ENCODE measurements at places on chromosomes 11 and 22. TPM values are rescaled to one million over a fixed set of nuclear protein-coding genes. Genes with fewer than 3 reads are reported as not detected.

DNA sequence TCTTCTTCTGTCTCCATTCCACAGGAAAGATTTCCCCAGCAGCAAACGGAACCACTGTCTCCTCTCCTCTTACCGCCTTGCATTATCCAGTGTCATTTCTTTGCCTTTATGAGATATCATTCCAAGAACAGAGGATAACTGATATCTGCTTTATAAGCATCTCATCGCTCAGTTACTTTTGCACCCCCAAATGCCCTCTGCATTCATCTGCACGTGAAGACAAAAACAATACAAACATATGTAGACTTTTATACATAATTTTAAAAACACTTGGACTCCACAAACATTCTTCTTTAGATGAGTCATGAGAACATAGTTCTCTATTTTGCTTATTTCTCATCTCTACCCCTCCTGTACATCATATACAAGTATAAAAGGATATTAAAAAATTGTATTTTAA lies 512 bp upstream of the OR51T1 start:
- no peaks in the 10 kb centered on the region for H3K36me3 ChIP-seq
- no peak overlapping the region for H3K27ac ChIP-seq
- no peak overlapping the region for H3K4me3 ChIP-seq
- peaks cover 9% of the 10 kb centered on the region for H3K4me1 ChIP-seq

GRCh38 chr11:63882555-63883242 lies 34.3 kb downstream of the RCOR2 start:
- H3K4me1 ChIP-seq: peaks cover 5% of the 10 kb centered on the region
- H3K27ac ChIP-seq: no peak overlapping the region
- H3K27me3 ChIP-seq: no peaks in the 10 kb centered on the region

DNA sequence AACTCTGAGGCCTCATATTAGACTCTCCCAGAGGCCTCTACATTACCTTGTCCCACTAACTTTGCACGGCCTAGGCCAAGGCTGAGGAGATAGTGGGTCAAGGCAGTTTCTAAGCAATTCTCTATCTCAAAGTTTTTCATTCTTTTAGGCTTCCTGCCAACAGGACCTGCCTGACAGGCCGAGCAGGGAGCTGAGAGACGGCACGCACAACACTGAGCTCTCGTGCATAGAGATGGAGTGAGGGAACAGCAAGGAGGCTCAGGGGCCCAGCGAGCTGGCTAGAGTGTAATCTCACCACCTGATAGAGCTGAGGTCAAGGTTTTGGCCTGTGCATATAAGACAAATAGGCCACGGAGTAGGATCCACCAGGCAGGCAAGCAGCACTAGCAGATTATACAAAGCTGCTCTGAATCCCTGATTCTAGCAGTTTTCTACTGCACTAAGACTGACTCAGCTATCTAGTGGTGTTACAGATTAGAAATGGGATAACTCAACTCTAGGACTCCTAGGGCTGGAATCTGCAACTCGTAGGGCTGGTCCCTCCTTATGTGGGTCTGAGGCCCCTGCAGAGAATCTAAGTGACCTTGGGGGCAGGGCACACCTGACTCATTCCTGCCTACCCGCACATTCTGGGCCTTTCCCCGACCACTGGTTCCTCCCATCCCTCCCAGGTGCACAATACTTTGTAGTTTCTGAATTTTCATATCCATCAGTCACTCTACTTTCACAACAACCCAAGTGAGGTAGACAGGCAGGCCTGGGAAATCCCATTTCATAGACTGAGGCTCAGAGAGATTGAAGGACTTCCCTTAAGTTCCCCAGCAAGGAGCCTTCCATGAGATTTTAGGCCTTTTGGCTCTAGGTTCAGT lies 1.7 kb downstream of the CYB5R2 start:
- no peak for DNase-seq
- peaks cover 19% of the 10 kb centered on the region for H3K4me1 ChIP-seq
- H3K4me3 ChIP-seq: no peak overlapping the region
- no peak overlapping the region for H3K27ac ChIP-seq
- peaks cover 26% of the 10 kb centered on the region for H3K27me3 ChIP-seq

- H3K4me3 ChIP-seq: no peak overlapping the region
- H3K36me3 ChIP-seq: no peaks in the 10 kb centered on the region
- H3K4me1 ChIP-seq: no peaks in the 10 kb centered on the region
- DNase-seq: no peak
These were observed 6.8 kb upstream of the TMEM123 start for GRCh38 chr11:102459393-102459792.

GRCh38 chr22:24968066-24968561 lies 15.6 kb downstream of the KIAA1671 start:
- no peaks in the 10 kb centered on the region for H3K36me3 ChIP-seq
- H3K4me3 ChIP-seq: no peak overlapping the region
- H3K27me3 ChIP-seq: no peaks in the 10 kb centered on the region
- DNase-seq: no peak
- H3K27ac ChIP-seq: no peak overlapping the region

GRCh38 chr11:47946682-47947559 lies 33.4 kb upstream of the PTPRJ start:
- H3K27me3 ChIP-seq: no peaks in the 10 kb centered on the region
- no peaks in the 10 kb centered on the region for H3K36me3 ChIP-seq
- peak; percentile 51 for DNase-seq
- no peak overlapping the region for H3K4me3 ChIP-seq

- no peak overlapping the region for H3K4me3 ChIP-seq
- no peaks in the 10 kb centered on the region for H3K36me3 ChIP-seq
- no peak overlapping the region for H3K27ac ChIP-seq
- H3K27me3 ChIP-seq: no peaks in the 10 kb centered on the region
- H3K4me1 ChIP-seq: peaks cover 40% of the 10 kb centered on the region
- no peak for DNase-seq
These were observed 21.5 kb downstream of the CYTH4 start for GRCh38 chr22:37303821-37304274.

DNA sequence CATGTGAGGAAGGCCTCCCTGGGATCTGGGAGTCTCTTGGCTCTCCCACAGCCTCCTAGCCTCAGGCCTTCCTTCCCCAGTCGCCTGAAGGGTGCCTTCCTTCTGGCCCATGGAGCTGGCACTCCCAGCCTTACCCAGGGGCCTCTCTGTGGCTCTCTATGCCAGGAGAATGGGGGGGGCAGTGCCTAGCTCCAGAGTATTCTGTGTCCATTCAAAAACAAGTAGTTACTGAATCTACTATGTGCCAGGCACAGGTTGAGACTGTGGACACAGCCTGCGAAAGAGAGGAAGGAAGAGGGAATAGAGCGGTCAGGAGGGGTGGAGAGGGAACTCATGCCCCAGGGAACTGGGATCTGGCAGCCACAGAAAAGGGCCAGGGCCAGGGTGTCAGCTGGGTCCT lies 2.7 kb upstream of the PLA2G3 start:
- no peak for DNase-seq
- no peak overlapping the region for H3K4me3 ChIP-seq
- H3K27me3 ChIP-seq: peaks cover 21% of the 10 kb centered on the region
- no peaks in the 10 kb centered on the region for H3K36me3 ChIP-seq
- H3K27ac ChIP-seq: no peak overlapping the region

GRCh38 chr22:31230155-31230870 lies 18.2 kb downstream of the LIMK2 start:
- H3K4me3 ChIP-seq: no peak overlapping the region
- no peaks in the 10 kb centered on the region for H3K27me3 ChIP-seq
- peaks cover 12% of the 10 kb centered on the region for H3K4me1 ChIP-seq
- no peak for DNase-seq
- peaks cover 6% of the 10 kb centered on the region for H3K36me3 ChIP-seq
- peak overlapping the region; percentile 80 for H3K27ac ChIP-seq

DNA sequence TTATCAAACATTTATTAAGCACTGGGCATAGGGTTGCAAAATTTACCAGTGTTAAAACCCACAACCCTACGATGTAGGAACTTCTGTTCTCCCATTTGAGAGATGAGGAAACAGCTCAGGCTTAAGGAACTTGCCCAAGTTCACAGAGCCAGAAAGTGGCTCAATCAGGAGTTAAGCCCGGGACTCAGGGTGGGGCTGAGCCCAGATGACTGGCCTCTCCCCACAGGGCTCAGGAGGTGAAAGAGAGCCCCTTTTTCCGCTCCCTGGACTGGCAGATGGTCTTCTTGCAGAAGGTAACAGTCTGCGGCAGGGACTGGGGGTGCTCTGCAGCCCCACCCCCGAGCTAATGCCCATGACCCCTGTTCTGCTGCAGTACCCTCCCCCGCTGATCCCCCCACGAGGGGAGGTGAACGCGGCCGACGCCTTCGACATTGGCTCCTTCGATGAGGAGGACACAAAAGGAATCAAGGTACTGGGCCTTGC lies 5.6 kb upstream of the ANKRD13D start:
- H3K27me3 ChIP-seq: no peaks in the 10 kb centered on the region
- H3K27ac ChIP-seq: peak overlapping the region; percentile 7
- DNase-seq: no peak
- H3K36me3 ChIP-seq: peaks cover 86% of the 10 kb centered on the region

DNA sequence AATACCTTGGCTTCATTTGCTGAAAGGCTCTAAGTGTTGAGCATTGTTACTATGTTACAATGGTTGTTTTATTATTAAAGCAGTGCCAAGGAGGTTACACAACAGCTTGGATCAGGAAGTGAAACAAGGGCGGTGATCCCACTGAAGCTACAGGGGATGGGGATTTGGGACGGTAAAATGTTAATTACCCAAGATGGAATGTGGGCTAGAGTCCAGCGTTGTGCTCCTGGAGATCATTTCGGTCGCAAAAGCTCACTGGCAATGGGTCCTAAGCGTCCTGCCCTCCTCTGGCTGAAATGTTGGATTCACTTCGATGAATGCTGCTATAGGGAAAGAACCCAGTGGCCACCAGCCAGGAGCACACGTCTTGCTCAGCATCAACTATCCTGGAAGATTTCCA lies 48.3 kb downstream of the FAM83F start:
- DNase-seq: peak; percentile 71
- H3K4me3 ChIP-seq: no peak overlapping the region
- H3K27me3 ChIP-seq: no peaks in the 10 kb centered on the region
- H3K4me1 ChIP-seq: peaks cover 47% of the 10 kb centered on the region
- H3K36me3 ChIP-seq: no peaks in the 10 kb centered on the region
- H3K27ac ChIP-seq: peak overlapping the region; percentile 98

- H3K4me1 ChIP-seq: peaks cover 4% of the 10 kb centered on the region
- H3K4me3 ChIP-seq: no peak overlapping the region
These were observed 9.4 kb upstream of the FANCF start for GRCh38 chr11:22634897-22635629.

- no peaks in the 10 kb centered on the region for H3K36me3 ChIP-seq
- no peaks in the 10 kb centered on the region for H3K27me3 ChIP-seq
These were observed 729.8 kb upstream of the ANO3 start for GRCh38 chr11:25602149-25602548.

GRCh38 chr11:95531116-95531515 lies 258.5 kb downstream of the FAM76B start:
- H3K27me3 ChIP-seq: no peaks in the 10 kb centered on the region
- no peak overlapping the region for H3K27ac ChIP-seq
- no peaks in the 10 kb centered on the region for H3K36me3 ChIP-seq
- no peak overlapping the region for H3K4me3 ChIP-seq

DNA sequence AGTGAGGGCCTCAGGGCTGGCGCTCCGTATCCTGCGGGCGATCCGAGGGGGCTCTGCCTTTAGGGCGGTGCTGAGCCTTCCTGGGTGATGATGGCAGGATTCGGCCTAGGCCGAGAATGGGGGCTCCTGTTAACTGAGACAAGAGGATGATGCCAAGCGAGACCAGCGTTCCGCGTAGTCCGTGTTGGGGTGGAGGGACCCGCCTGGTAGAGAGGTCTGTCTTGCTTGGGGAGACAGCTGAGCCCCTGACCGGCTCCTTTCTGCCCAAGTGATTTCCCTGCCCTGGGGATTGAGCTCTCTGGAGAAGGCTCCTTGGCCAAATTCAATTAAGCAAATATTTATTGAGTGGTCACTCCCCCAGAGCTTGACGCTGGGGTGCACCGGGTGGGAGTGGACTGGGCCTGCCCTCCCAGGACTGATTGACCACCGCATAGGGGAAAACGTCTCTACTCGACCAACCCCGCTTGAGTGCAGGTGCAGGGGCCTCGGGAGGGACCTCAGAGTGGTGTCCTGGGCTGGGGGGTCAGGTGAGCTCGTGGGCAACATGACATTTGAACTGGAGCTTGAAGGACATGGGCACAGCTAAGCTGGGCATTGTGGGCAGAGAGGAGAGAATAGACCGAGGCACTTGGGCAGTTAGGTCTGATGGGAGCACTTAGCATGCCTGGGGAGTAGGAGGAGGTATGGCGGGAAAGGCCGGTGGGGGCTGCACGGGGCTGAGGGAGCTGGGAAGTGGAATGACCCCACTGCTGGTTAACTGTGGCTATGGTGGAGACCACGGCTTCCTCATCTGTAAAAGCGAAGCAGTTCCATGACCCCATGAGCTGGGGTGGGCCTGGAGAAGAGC lies 1.1 kb downstream of the GNAZ start:
- H3K27ac ChIP-seq: no peak overlapping the region
- H3K36me3 ChIP-seq: no peaks in the 10 kb centered on the region
- H3K4me1 ChIP-seq: peaks cover 20% of the 10 kb centered on the region
- H3K4me3 ChIP-seq: peak overlapping the region; percentile 35
- DNase-seq: no peak

GRCh38 chr22:38755155-38755910 lies 465 bp downstream of the SUN2 start:
- H3K4me3 ChIP-seq: peak overlapping the region; percentile 65
- no peaks in the 10 kb centered on the region for H3K27me3 ChIP-seq
- DNase-seq: peak; percentile 71
- H3K27ac ChIP-seq: peak overlapping the region; percentile 90

- no peak for DNase-seq
- H3K36me3 ChIP-seq: peaks cover 64% of the 10 kb centered on the region
- H3K4me3 ChIP-seq: no peak overlapping the region
- H3K27me3 ChIP-seq: no peaks in the 10 kb centered on the region
- peaks cover 2% of the 10 kb centered on the region for H3K4me1 ChIP-seq
- no peak overlapping the region for H3K27ac ChIP-seq
These were observed 33.5 kb downstream of the MYO18B start for GRCh38 chr22:25775531-25775930.

- H3K4me1 ChIP-seq: peaks cover 5% of the 10 kb centered on the region
- no peaks in the 10 kb centered on the region for H3K27me3 ChIP-seq
- H3K36me3 ChIP-seq: no peaks in the 10 kb centered on the region
- no peak overlapping the region for H3K4me3 ChIP-seq
- DNase-seq: no peak
- no peak overlapping the region for H3K27ac ChIP-seq
These were observed 52.0 kb upstream of the PRSS23 start for GRCh38 chr11:86748296-86748695.

GRCh38 chr22:44019416-44019815 lies 4.7 kb upstream of the PARVB start:
- H3K4me1 ChIP-seq: peaks cover 9% of the 10 kb centered on the region
- H3K36me3 ChIP-seq: no peaks in the 10 kb centered on the region
- H3K4me3 ChIP-seq: no peak overlapping the region
- no peak for DNase-seq
- no peaks in the 10 kb centered on the region for H3K27me3 ChIP-seq
- no peak overlapping the region for H3K27ac ChIP-seq

CNTF gene
- 0.89 TPM for total RNA-seq

OVOL1 gene
- not detected for total RNA-seq

ANGPTL5 gene
- total RNA-seq: 9.4 TPM

PRR33 gene
- 2.0 TPM for total RNA-seq

BEST1 gene
- total RNA-seq: 1.6 TPM

PGGHG gene
- 14.1 TPM for total RNA-seq

CBLIF gene
- total RNA-seq: not detected

NXPE4 gene
- not detected for total RNA-seq

STIM1 gene
- 40.7 TPM for total RNA-seq

NXPE2 gene
- 0.18 TPM for total RNA-seq

TLCD5 gene
- total RNA-seq: 6.6 TPM

MPPED1 gene
- 0.89 TPM for total RNA-seq

MB gene
- 268 TPM for total RNA-seq

SCUBE1 gene
- 0.13 TPM for total RNA-seq
